H1 (cell line): ENCODE measurements at places on chromosomes 5 and 9. TPM values are rescaled to one million over a fixed set of nuclear protein-coding genes. Genes with fewer than 3 reads are reported as not detected.

The DMAC1 gene
- 89.4 and 92.5 TPM in 2 replicates for total RNA-seq

DNA sequence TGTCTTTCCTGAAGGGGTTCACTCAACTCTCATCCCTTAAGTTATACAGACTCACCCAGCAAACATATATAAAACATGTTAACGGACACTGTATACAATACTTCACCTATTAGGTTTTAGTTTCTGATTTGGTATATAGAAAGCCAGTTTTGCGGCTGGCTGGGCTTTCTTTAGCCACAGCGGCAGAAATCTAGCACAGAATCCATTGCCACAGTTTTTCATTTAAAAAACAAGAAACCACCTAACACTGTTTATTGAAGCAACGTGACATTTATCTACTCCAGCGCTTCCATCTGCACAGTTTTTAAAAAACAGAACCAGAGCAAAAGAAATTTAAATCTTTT, 67.3 kb downstream of the SNX30 start:
- DNase-seq, result no peak

- no peak for DNase-seq
These were observed 238.3 kb upstream of the EDIL3 start for GRCh38 chr5:84623019-84623418.

DNA sequence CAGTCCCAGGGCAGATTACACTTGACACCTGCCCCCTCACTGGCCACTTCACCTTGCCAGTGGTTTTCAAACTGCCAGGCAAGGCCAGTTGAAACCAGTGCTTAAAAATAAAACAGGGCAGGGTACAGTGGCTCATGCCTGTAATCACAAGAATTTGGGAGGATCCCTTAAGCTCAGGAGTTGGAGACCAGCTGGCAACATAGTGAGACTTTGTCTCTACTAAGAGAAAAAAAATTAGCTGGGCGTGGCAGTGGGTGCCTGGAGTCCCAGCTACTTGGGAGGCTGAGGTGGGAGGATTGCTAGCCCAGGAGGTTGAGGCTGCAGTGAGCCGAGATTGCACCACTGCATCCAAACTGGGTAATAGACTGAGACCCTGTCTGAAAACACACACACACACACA, 58.1 kb downstream of the ROPN1L start:
- no peak for DNase-seq
